ENCODE measurements at places on chromosomes 12 and 14.

- no peak for DNase-seq
These were observed 28.5 kb upstream of the PLEK2 start for GRCh38 chr14:67440513-67440912.

DNA sequence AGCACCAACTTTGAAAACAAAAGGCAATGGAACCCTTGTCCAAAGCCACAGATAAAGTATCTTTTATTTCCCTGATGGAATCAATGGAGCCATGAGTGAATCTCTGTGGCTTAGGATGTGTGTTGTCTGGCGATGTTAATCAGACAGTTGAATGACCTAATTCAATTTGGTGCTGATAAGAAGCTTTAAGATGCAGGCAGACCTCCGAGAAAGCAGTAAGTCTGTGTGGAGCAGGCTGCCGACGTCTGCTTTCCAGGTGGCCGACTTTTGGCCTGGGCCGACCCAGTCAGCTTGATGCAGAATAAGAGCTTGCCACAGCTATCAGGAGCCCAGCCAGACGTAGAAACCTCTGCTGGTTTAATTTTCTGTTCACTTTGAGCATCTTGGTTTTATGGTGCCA lies 21.1 kb upstream of the TMEM132C start:
- DNase-seq = no peak

GRCh38 chr12:46430340-46430948 lies 57.9 kb upstream of the SLC38A2 start:
- DNase-seq = no peak

GRCh38 chr12:101803978-101804377 lies 26.8 kb downstream of the GNPTAB start:
- DNase-seq = no peak

DNA sequence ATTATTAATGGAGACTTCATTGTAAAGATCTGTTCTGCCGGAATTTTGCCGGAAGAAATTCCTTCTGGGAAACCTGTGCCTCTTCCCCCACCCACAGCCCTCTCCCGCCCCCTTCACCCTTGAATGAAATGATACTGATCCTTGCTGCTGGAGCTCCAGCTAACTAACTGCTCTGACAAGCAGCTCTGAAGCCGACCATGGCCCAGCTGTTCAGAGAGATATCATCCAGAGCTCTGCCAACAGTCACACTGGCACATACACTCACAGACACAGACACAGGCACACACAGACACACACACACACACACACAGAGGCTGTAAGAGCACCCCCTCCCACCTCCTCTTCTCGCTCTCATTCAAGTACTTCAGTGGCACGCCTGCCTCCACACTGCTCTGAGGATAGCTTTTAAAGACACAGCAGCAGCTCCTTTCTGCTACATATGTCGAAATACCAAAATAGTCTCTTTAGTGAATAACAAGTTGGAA lies 88.6 kb downstream of the R3HDM2 start:
- DNase-seq = no peak

- DNase-seq = no peak
These were observed 12.0 kb downstream of the MGP start for GRCh38 chr12:14873440-14874185.

DNA sequence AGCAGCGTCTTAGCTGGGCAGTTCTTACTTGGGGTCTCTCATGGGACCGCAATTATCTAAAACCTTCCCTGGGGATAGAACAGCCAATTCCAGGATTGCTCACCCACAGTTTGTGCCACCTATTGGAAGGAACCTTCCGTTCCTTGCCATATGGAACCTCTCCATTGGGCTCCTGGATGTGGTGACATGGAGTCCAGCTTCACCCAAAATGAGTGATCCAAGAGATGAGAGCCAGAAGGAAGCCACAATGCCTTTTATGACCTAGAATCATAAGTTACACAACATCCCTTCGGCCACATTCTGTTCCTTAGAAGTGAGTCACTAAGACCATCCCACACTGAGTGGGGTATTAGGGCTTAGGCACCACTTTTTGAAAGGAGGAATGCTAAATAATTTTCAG lies 164.4 kb downstream of the FBXL14 start:
- DNase-seq = peak; percentile 2

DNA sequence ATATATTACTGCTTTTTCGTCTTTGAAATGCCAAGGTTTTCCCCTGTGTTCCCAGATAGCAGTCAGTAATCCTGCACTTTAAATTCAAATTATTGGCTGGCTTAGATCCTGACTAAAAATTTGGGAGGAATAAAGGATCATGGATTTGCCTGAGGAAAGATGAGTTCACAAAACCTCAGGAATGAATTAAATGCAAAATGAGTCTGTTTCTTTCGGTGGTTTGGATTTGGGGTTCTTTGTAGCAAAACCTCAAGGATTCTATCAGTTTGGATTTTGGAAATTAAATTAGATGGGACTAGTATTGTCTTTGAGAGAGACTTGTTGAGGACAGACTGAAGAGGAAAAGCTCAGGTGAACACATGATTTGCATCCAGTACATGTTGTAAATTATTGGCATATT lies 36.1 kb downstream of the PPFIBP1 start:
- no peak for DNase-seq
